ENCODE measurements at places on chromosomes 6 and 20. TPM values are rescaled to one million over a fixed set of nuclear protein-coding genes. Genes with fewer than 3 reads are reported as not detected.

The TMEM170B gene
- total RNA-seq: 1.3 TPM

The GFOD1 gene
- 3.1 TPM for total RNA-seq

DNA sequence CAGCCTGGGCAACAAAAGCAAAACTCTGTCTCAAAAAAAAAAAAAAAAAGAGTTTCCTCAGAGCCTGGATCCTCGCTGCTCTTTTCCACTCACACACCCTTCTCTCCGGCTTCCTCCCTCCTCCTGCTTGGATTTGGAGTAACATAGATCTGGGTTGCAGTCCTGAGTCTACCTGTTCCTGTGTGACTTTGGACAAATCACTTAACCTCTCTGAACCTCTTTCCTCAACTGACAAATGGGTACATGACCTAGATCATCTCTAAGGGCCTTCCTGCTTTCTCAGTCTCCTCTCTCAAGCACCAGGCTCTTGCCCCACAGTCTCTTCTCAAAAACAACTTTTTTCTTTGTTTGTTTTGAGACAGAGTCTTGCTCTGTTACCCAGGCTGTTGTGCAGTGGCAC is 5.6 kb upstream of the R3HDML start:
- peaks cover 46% of the 10 kb centered on the region for H3K27me3 ChIP-seq
- peaks cover 5% of the 10 kb centered on the region for H3K4me1 ChIP-seq
- H3K4me3 ChIP-seq: no peak overlapping the region
- no peak overlapping the region for H3K27ac ChIP-seq
- no peak for DNase-seq

GRCh38 chr6:151452750-151453427 is 963 bp upstream of the RMND1 start:
- DNase-seq: no peak
- peaks cover 38% of the 10 kb centered on the region for H3K4me1 ChIP-seq
- peak overlapping the region; percentile 97 for H3K27ac ChIP-seq

The LRFN2 gene
- not detected for total RNA-seq

DNA sequence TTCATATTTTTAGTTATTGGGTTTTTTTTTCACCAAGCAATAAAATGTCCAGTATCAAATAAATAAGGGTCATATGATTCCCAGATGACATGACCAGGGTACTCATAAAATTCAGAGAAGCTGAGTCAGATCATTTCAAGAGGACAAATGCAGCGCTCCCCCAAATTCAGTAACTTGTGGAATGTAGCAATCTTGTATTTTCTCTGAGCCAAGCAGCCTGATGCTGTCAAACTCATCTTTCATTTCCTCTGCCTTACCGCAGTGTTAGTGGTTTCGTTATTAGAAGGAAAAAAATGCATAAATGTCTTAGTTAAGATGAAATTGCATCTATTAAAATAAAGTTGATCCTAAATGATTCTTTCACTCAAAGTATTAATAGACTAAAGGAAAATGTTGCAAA is 57.8 kb upstream of the EDN1 start:
- no peaks in the 10 kb centered on the region for H3K36me3 ChIP-seq
- H3K27me3 ChIP-seq: peaks cover 18% of the 10 kb centered on the region
- H3K4me3 ChIP-seq: peak overlapping the region; percentile 47
- no peak for DNase-seq

DNA sequence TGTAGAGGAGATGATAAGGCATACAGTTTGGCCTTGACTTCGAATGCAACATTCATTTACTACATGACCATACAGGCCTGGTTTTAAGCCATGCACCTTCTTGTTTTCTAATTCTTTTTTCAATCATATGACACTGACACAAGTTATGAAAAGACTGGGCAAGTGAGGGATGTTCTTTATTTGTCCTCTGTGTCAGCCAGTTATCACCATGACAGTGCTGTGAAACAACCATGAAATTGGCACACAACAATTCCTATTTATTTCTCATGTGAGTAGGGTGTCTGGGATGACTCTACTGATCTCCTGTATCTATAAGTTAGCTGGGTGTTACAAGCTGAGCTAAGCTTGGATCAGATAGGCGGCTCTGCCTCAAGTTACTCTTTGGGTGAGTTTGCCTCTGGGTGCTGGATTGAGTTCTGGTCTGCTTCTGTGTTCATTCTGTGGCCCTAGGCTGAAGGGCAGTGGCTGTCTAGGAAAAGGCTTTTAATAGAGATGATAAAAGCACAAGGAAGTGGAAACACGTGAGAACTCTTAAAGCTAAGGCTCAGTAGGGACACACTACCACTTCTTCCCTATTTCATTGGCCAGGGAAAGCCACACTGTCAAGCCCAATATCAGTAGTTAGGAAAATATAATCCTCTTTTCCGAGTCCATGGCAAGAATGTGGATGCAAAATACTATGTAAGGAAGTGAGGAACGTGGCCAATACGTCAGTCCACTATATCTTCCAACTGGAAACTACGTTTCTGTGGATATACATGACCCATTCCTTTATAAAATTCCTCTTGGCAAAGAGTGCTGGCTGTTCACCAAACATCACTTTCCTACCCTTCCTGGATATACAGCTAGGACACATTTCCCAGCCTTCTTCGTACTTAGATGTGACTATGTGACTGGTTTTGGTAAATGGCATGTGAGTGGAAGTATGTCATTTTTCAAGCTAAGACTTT is 126.2 kb upstream of the RNF24 start:
- H3K4me3 ChIP-seq: no peak overlapping the region
- no peaks in the 10 kb centered on the region for H3K36me3 ChIP-seq
- peaks cover 3% of the 10 kb centered on the region for H3K4me1 ChIP-seq

The NOX3 gene
- total RNA-seq: not detected

DNA sequence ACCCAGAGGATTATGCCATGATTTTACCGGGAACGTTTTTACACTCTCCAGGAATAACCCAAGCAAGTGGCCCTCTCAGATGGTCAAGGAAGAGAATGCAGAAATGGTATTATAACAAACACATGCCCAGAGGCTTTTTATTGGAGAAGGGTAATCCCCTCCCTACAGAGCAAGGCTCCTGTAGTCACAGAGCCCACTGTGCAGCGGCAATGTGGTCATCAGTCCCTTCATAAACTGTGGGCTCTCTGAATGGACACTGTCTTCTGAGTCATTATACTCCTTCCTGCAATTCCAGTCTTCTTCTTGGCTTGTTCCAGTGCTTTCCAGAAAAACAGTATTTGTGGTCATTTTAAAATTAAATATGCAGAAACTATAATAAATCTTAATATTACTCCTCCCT is 74.7 kb downstream of the LAMA4 start:
- no peaks in the 10 kb centered on the region for H3K36me3 ChIP-seq
- no peak for DNase-seq
- H3K4me3 ChIP-seq: no peak overlapping the region
- no peak overlapping the region for H3K27ac ChIP-seq
- peaks cover 49% of the 10 kb centered on the region for H3K27me3 ChIP-seq
